Muscle of arm (tissue), 14 donors: ENCODE measurements at places on chromosomes 6 and 20. TPM values are rescaled to one million over a fixed set of nuclear protein-coding genes. Genes with fewer than 3 reads are reported as not detected.

Gene KCNK17
- polyA plus RNA-seq: not detected

Gene SLA2
- not detected for polyA plus RNA-seq

Gene SLC17A2
- polyA plus RNA-seq: not detected

Gene ZNF311
- 1.9 TPM for polyA plus RNA-seq

Gene GTF3C6
- polyA plus RNA-seq: 86.0 TPM

Gene CGA
- 2.2 TPM for polyA plus RNA-seq

Gene COL20A1
- 7.5 TPM for polyA plus RNA-seq

Gene FABP7
- 1.2 TPM for polyA plus RNA-seq

Gene NNAT
- 932 TPM for polyA plus RNA-seq

Gene ZBTB46
- polyA plus RNA-seq: 16.7 TPM

Gene VIP
- polyA plus RNA-seq: not detected

Gene NAA20
- polyA plus RNA-seq: 40.7 TPM

Gene WFDC5
- polyA plus RNA-seq: 0.54 TPM

DNA sequence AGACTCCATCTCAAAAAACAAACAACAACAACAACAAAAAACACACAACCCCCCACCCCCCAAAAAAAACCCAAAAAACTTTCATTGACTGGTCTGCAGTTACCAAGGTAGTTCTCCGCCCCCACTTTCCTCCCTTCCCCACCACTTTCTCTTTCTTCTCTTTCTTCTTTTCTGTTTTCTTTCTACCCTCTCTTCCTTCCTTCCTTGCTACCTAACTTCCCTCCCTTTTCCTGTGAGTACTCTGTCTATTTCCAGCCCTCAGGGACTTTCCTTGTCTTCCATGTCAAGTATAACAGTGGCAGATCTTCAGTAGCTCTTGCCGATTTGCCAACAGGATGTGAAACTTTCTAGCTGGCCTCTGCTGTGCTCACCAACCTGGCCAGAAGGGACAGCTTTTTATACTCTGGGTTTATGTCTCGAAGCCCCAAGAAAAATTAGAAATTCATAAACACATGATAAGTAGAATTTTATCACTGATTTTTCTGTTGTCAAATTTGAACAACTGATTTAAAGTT lies 399.5 kb downstream of the QKI start:
- no peak for DNase-seq

DNA sequence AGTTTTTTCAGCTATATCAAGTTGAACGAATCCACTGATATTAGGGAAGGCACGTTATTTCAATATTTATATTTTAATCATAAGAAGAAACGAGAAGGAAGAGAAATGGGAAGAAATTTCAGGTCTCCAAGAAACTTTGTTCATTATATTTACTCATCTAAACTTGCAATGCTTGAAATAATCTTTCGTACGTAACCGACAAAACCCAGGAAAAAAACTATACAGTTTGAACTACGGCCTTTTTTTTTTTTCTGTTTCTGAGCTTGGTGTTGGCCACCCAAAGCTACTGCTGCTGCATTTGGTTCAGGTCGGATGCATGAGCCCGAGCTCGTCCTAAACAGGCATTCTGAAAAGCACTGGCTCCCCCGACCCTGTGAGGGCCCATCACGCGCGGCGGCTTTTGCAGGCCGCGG lies 548 bp downstream of the PERP start:
- no peak for DNase-seq

DNA sequence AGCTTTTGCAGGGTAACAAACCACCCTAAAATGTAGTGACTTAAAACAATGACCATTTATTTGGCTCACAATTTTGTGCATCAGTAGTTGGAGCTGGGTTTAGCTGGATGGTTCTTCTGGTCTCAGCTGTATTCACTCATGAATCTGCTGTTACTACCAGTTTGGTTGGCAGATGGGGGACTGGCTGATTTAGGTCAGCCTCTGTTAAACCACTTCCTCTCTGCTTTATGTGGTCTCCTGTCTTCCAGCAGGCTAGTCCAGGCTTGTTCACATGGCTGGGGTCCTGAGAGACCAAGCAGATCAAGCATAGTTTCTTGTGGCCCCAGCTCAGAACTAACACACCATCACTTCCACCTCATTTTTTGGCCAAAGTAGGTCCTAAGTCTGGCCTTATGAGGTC lies 67.2 kb upstream of the LAMP5 start:
- DNase-seq: no peak

DNA sequence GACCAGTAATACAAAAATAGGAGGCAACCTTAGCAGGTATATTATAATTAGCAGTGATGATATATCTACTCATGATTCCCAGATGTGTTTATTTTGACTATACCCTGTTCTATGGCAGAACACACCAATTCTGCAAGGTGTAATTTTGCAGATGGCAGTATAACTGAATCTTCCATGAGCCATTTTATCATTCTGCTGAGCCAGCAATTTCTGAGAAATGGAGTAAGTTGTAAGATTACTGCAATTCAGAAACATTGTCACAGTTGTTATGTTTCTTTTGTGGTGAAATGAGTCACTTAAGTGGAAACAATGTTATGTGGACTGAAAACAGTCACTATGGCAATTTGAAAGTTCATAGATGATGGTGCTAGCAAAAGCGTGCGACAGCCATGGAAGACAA lies 63.7 kb upstream of the RIMS1 start:
- no peak for DNase-seq

DNA sequence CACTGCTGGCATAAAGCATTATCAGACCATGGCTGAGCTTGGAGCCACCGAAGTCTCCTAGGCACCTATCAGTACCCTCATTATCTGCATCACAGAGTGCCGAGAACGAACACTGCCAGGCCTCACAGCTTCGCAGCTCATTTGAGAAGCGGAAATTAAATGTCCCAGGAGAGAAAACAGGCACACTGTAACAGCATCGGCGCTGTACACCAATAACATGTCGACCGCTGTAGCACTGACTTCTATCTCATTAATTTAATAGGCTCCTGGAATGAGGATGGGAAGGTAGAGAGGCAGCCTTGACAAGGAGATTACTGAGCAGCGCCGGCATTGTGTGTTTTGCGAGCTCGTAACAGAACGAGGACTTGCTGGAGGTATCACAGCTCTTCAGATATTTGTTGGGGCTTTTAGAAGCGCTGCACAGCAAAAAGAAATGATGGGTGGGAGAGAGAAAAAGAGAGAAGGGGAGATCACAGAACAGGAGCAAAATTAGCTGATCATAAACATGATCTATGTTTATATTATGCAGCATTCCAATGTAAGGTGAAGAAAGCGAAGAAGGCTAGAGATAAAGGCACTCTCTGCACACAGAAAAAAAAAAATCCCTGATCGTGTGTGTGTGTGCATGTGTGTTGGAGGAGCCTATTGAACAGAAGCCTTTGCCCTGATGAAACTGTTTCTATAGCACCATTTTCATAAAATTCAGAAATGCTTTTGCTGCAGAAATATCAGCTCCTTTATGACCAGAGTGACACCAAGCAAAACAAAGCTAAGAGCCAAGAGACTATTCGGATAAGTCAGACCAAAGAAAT lies 29.2 kb downstream of the ID4 start:
- no peak for DNase-seq

GRCh38 chr6:167056370-167056769 lies 57.2 kb downstream of the CEP43 start:
- DNase-seq: no peak

DNA sequence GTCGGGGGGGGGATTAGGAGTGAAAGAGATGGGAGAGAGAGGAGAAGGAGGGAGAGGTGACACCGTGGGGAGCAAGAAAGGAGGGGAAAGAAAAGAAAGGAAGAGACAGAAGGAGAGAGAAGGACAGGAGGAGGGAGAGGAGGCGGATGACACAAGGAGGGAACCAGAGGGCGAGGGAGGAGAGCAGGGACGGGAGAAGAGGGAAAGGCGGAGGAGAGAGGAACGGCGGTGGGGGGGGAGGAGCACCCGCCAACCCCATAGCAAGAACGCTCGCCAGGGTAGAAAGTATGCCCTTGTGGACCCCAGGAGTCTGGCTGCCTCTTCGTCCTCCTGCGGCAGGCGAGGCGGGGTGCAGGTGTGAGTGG lies 4.5 kb upstream of the INSM1 start:
- DNase-seq: no peak

GRCh38 chr6:63509652-63510352 lies 62.5 kb upstream of the LOC128125822 start:
- DNase-seq: peak; percentile 16

DNA sequence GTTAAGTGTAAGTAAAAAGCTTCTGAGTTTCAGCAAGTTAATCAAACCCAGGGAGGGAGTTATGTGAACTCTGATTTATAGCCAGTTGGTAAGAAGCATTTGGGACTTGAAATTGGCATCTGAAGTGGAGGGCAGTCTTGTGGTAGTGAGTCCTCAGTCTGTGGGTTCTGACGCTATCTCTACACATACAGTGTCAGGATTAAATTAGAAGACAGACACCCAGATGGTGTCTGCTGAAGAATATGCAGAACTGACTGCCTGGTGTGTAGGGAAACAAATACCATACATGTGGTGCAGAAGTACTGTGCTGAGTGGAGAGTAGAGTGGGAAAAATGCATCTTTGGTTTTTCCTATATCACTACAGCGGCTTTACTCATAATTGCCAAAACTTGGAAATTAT lies 43.5 kb upstream of the PLN start:
- DNase-seq: no peak

DNA sequence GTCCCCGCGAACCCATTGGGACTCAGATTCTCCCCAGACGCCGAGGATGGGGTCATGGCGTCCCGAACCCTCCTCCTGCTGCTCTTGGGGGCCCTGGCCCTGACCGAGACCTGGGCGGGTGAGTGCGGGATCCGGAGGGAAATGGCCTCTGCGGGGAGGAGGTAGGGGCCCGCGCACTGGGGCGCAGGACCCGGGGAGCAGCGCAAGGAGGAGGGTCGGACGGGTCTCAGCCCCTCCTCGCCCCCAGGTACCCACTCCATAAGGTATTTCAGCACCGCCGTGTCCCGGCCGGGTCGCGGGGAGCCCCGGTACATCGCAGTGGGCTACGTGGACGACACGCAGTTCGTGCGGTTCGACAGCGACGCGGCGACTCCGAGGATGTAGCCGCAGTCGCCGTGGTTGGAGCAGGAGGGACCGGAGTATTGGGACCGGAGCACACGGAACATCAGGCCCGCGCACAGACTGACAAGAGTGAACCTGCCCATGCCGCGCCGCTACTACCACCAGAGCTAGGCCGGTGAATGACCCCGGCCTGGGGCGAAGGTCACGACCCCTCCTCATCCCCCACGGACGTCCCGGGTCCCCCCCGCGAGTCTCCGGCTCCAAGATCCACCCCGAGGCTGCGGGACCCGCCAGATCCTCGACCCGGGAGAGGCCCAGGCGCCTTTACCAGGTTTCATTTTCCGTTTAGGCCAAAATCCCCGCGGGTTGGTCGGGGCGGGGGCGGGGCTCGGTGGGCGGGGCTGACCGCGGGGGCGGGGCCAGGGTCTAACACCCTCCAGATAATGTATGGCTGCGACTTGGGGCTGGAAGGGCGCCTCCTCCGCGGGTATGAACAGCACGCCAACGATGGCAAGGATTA lies 15.7 kb upstream of the HLA-A start:
- DNase-seq: peak; percentile 42

- no peak for DNase-seq
These were observed 6.1 kb upstream of the FRK start for GRCh38 chr6:116066789-116067188.

DNA sequence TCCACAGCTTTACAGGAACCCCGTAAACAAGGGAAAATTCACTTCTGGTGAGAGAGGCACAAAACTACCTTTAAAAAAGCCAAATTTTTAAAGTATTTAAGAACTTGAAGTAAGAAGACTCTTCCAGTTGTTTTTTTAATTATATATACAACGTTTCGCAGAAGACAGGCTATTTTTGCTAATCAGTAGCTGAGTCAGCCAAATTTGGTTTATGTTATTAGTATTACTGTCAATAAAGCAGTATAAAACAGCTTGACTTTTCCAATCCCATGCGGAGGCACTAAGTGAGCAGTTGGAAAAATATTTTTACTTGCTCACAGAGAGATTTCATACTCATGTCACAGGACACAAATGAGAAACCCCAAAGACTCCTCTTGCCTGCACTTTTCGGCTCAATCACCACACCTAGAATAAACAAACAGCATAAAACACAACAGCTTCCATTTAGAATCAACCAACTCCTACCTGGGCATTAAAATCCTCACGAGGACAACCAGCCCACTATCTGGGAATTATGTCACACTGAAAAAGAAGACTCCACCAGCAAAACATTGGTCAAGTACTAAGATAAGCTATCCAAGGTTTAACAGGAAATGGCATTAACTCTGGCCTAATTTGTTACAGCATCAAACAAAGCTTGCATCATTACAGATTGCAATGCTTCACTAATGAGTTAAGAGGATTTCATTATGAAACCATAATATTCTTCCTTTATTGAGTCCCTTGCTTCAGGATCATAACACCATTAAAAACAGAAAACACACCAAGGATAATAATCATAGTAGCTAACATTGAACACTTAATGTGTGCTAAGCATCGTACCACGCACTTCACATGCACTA lies 26.3 kb downstream of the ELOVL5 start:
- DNase-seq: no peak

DNA sequence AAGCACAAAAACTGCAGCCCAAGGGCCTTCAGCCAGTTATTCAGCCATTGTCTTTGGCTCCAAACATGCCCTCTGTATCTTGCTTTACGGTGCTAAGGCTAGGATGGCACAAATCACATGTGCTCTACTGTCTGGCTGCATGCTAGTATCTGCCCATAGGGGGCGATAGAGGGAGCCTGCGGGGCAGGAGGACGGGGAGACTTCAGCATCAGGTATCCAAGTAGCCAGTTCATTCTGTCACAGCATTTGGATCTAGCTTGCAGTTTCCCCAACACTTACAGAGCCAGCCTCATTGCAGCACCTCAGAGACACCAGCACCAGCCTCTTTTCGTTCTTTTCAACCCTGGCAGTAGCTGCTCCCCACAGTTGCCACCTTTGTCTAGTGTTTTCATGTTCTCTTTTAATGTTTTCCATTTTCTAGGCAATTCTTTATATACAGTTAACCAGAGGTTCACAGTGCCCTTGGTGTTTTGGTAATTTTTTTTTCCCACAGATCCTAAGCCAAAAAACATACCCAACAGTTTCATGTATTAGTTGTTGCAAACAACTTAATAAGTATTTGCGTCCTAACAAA lies 705.9 kb downstream of the PTPRT start:
- no peak for DNase-seq

DNA sequence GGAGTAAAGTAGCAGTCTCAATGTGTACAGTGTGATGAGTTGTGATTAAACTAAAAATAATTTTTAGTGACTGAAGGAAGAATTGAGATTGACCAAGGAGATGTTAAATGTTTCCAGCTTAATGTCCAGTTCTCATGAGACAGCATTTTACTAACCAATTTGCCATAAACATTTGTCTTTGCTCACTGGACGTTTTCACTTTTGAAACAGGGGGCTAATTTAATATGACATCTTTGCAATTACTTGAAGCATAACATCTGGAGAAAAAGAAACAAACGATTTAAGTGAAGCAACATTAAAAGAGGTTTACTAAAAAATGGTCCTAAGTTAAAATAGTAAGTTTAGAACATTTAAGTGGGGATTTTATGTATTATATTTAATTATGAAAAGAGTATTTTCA lies 443.8 kb downstream of the BCKDHB start:
- no peak for DNase-seq

GRCh38 chr20:57761413-57761734 lies 51.6 kb upstream of the PMEPA1 start:
- DNase-seq: no peak

GRCh38 chr6:81708113-81708699 lies 44.3 kb downstream of the TENT5A start:
- DNase-seq: no peak

GRCh38 chr6:136719280-136720044 lies 72.8 kb downstream of the MAP3K5 start:
- no peak for DNase-seq

- no peak for DNase-seq
These were observed 13.1 kb downstream of the ZNF217 start for GRCh38 chr20:53580376-53581111.
